GM23248 (cell line): ENCODE measurements at places on chromosomes 16 and 17.
A peak's percentile ranks its signal among the peaks of the same experiment; 100 is the strongest.

DNA sequence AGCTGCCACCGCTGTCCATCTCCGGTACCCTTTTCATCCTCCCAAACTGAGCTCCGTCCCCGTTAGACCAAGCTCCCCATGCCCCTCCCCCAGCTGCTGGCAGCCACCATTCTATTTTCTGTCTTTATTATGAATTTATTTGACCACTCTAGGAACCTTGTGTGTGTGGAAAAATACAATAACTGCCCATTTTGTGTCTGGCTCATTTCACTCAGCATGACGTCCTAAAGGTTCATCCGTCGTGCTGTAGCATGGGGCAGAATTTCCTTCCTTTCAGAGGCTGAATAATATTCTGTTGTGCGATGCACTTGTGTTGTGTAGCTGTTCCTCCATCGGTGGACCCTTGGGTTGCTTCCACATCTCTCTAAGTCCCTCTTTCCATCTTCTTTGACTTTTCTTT lies 263.1 kb downstream of the SEC14L1 start:
- no peak for DNase-seq

GRCh38 chr17:28717578-28718332 lies at the start of gene RAB34:
TSS of gene RAB34 (minus strand) at chr17:28717868. CDS start at chr17:28717266, 602 bp downstream.
- DNase-seq: peak; percentile 89

DNA sequence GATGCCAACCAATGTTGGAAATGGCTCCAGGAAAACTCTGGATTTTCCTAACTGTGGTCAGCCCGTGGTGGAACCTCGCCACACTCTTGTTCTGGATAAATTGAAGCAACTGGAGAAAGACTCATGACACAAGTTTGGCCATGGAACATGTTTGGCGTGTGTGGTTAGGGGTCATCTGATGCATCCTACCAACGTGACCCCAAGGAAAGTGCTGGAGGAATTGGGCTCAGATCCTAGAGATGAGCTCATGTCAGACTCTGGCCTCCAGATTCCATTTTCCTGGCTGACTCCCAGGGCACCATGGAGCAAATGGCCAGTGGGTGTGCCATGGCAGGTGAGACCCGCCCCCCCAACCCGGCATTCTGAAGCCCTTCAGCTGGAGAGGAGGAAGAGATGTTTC lies 58.5 kb downstream of the CACNG5 start:
- no peak for DNase-seq

DNA sequence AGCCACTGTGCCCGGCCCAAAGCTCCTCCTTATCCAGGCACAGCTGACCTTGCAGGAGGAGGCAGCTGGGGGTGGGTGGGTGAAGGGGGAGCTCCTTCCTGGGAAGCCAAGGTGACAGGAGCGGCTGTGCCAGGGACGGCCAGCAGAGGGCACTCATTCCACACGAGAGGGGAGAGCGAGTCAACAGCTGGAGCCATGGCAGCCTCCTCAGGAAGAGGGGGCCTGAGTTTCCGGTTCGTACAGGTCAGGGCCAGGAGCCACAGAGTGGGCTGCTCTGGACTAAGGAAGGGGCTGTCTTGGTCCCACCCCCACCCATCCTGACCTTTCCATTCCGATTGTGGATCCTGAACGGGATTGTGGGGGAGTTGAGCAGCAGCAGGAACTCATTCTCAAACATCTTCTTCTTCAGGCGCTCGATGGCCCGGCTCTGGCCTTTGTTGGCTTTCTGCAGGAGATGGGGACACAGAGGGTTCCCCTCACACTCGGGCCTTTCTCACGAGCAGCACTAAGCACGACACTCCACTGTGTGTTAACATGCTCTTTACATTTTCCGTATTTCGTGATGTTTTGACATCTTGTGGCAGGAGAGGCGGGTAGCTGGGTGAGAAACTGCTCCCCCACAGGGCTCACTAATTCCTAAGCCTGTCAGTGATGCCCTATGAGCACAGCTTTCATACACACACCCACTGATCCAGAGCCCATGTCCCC lies 61.6 kb downstream of the TIMM22 start:
- peak; percentile 48 for DNase-seq

GRCh38 chr17:7001318-7001961 lies 5.6 kb downstream of the ALOX12 start:
- peak; percentile 32 for DNase-seq

GRCh38 chr17:59811209-59811608 lies 81.5 kb downstream of the TUBD1 start:
- DNase-seq: no peak

DNA sequence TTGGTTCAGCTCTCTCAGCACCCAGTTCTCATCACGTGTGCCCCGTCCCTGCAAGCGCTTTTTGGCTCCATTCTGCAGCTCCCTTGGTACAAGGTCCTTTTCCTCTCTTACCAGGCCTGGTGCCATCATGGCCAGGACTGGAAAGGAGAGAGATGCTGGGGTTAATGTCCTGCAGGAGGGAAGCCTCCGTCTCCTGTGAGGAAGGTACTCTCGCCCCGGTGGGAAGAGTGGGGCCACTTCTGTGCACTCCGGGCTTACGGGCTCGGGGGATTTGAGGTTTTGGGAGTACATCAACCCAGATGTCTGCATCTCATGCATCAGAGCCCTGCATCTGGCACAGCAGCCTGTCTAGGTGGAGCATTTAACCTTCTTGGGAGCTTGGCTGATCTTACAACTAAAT lies 10.1 kb downstream of the CTRB2 start:
- DNase-seq: no peak

GRCh38 chr17:35244341-35245195 lies 1.7 kb downstream of the SLFN5 start:
- DNase-seq: peak; percentile 91

- DNase-seq: peak; percentile 57
Measured at GRCh38 chr17:38448208-38448771, 20.0 kb downstream of the ARHGAP23 start.

GRCh38 chr17:48549281-48549630 lies 4.3 kb upstream of the HOXB2 start:
- DNase-seq: no peak

- no peak for DNase-seq
Measured at GRCh38 chr16:67254801-67255552, 6.2 kb downstream of the SLC9A5 start.

- no peak for DNase-seq
Measured at GRCh38 chr16:9969580-9969979, 212.6 kb downstream of the GRIN2A start.

GRCh38 chr16:56683424-56684172 lies 1.3 kb downstream of the MT1X start:
- no peak for DNase-seq

GRCh38 chr17:56786989-56787482 lies 46.7 kb downstream of the C17orf67 start:
- peak; percentile 96 for DNase-seq

DNA sequence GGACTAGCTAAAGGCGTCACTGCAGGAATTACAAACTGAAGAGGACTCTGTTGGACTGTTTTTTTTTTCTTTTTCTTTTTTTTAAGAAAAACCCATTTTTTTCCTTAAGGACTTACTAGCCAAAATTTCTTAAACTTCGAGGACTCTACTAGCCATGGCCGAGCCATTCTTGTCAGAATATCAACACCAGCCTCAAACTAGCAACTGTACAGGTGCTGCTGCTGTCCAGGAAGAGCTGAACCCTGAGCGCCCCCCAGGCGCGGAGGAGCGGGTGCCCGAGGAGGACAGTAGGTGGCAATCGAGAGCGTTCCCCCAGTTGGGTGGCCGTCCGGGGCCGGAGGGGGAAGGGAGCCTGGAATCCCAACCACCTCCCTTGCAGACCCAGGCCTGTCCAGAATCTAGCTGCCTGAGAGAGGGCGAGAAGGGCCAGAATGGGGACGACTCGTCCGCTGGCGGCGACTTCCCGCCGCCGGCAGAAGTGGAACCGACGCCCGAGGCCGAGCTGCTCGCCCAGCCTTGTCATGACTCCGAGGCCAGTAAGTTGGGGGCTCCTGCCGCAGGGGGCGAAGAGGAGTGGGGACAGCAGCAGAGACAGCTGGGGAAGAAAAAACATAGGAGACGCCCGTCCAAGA lies 878 bp downstream of the HEXIM1 start:
- DNase-seq: peak; percentile 91

- peak; percentile 59 for DNase-seq
Measured at GRCh38 chr17:61389670-61390478, 9.8 kb upstream of the TBX2 start.

DNA sequence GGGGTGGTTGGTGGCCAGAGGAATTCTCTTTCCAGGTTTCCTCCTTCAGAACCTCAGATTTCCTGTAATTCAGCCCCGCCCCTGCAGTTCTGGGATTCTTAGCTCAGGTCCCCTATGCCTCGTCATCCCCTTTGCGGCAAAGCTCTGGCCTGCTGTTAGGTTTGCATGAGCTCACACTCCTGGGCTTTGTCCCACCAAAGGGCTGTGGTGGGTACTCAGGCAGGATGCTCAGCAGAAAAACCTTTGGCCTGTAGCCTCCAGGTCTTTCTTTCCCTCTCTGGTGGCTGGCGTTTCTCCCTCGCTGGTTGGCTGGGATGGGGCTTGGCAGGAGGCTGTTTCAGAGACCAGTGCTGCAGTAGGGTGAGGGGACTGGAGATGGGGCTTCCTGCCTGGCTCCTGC lies 9.6 kb upstream of the PLEKHG4 start:
- peak; percentile 77 for DNase-seq

- no peak for DNase-seq
Measured at GRCh38 chr16:79632289-79632688, 31.8 kb upstream of the MAF start.

- peak; percentile 83 for DNase-seq
Measured at GRCh38 chr16:58021661-58022551, 3.6 kb upstream of the MMP15 start.

DNA sequence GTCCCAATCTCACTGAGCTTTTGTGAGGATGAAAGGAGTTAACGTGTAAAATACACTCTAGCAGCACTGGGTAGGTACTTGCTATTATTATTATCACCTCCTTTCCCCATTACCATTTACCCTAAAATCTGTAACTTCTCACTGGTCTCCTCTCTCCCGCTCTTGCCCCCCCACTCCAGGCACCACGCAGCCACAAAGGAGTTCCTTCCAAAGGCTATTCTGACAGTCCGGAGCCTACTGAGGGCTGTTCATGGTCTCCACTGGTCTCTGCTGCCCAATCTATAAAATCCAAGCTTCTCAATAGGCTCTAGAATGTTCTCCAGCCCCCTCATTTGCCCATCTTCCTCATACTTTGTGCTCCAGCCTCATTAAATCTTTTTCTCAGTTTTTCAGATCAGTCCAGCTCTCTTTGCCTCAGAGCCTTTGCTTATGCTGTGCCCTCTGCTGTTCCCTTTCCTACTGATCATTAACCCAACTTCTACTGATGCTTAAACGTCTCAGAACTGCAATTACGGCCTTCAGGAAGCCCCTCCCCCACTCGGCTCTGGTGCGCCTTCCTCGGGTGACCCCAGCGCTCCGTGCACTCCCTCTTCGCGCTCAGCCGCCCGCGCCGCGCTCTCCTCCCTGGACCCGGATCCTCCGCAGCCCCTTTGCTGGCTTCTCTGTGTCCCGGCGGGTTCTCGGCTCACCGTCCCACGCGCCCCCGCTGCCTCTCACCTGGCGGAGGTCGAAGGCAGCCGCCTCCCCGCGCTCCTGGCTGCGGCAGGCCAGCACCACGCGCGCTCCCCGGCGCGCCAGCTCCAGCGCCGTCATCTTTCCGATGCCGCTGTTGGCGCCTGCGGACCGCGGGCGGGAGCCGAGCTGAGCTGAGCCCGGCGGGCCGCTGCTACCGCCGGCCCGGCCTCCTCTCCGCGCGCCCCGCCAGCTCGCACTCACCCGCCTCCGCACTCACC lies 737 bp downstream of the DHRS13 start:
- peak; percentile 81 for DNase-seq

DNA sequence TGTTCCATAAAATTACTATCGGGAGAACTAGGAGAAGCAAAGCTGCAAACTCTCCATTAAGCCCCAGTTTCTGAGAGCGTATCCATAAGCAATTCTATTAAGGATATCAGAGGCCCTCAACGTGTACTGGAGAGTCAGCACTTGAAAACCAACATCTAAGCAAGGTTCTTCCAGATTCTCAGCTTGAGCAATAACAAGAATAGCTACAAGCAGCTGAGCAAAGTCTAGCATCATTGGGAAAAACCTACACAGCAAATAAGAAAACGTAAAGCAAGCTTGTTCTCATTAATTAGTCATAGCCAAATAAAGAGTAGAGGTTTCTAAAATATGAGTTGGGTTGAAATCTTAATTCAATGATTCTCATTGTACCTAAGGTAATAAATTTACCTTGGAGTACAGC lies 26.9 kb upstream of the COX10 start:
- no peak for DNase-seq

- DNase-seq: peak; percentile 99
Measured at GRCh38 chr17:64707050-64707591, 45.0 kb upstream of the SMURF2 start.
